ENCODE measurements at places on chromosomes 2 and 18. TPM values are rescaled to one million over a fixed set of nuclear protein-coding genes. Genes with fewer than 3 reads are reported as not detected.

- peaks cover 40% of the 10 kb centered on the region for H3K27me3 ChIP-seq
- no peak overlapping the region for H3K4me3 ChIP-seq
- H3K4me1 ChIP-seq, result no peaks in the 10 kb centered on the region
- DNase-seq, result no peak
- H3K36me3 ChIP-seq, result no peaks in the 10 kb centered on the region
These were observed 40.2 kb upstream of the ZNF521 start for GRCh38 chr18:25392192-25392591.

GRCh38 chr18:62953663-62954062, 238.3 kb downstream of the PHLPP1 start:
- peak overlapping the region; percentile 73 for H3K27ac ChIP-seq
- H3K36me3 ChIP-seq, result no peaks in the 10 kb centered on the region
- H3K27me3 ChIP-seq, result no peaks in the 10 kb centered on the region
- H3K4me1 ChIP-seq, result peaks cover 33% of the 10 kb centered on the region
- DNase-seq, result no peak
- H3K4me3 ChIP-seq, result no peak overlapping the region

GRCh38 chr18:32909798-32910561, 137.2 kb upstream of the KLHL14 start:
- H3K4me1 ChIP-seq, result peaks cover 4% of the 10 kb centered on the region
- H3K36me3 ChIP-seq, result no peaks in the 10 kb centered on the region

GRCh38 chr2:236210536-236210935, 42.4 kb upstream of the GBX2 start:
- H3K4me3 ChIP-seq, result no peak overlapping the region
- no peaks in the 10 kb centered on the region for H3K27me3 ChIP-seq
- no peaks in the 10 kb centered on the region for H3K36me3 ChIP-seq
- H3K27ac ChIP-seq, result no peak overlapping the region
- H3K4me1 ChIP-seq, result no peaks in the 10 kb centered on the region
- DNase-seq, result no peak

- H3K27ac ChIP-seq, result peak overlapping the region; percentile 61
- peak overlapping the region; percentile 97 for H3K4me3 ChIP-seq
- peak; percentile 85 for DNase-seq
- H3K4me1 ChIP-seq, result peaks cover 53% of the 10 kb centered on the region
- peaks cover 30% of the 10 kb centered on the region for H3K36me3 ChIP-seq
These were observed 19.7 kb upstream of the STPG4 start for GRCh38 chr2:47174733-47175361.

Gene GPBAR1
- not detected for total RNA-seq

Gene CNTNAP5
- not detected for total RNA-seq

Gene NRBP1
- total RNA-seq, result 66.6 TPM

Gene C2orf15
- total RNA-seq, result 4.4 TPM

Gene GPATCH11
- 5.2 TPM for total RNA-seq
